Stimulated activated CD4-positive, alpha-beta T cell treated with anti-CD3 and anti-CD28 coated beads, Interleukin-1b, Interleukin-23, amount 100 ng/mL, for 48 hours (primary cell): ENCODE measurements at places on chromosomes 1 and 21.

DNA sequence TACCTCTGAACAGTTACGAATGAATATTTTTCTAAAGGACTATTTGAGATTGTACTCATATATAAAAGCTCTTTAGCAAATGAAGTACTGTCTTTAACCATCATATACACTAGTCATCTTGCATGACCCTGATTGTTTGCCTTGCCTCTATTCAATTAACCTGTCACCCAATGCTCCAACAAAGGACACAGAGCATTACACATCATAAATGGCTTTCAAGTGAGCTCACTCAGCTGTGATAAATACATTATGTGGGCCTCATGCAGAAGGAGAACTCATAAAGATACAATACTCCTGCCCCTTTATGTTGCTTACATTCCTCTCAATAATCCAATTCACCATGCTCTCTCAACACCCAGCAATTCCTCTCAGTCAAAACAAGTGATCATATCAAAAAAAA is 993.0 kb upstream of the PRMT6 start:
- no peak for DNase-seq

DNA sequence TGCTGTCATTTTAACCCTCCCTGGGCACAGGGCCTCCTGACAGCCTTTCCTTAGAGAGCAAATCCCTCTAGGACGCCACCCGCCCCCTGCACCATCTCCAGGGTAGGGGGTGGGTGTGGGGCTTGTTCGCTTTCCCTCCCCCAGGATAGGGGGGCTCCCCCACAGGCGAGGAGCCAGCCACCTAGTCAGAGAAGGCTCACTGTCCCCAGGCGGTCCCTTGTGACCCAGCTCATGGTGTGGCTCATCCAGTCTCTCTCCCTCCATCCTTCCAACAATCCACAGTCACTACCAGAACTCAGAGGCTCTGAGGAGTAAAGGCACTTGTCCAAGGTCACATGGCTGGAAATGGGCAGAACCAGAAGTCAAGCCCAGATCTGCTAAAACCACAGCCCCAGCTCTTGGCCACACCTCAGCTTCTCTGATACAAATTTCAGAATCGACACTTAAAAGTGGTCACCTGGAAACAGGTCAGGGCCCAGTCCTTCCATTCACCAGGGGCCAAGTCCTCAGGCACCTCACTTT is 89.8 kb downstream of the MRPL37 start:
- no peak for DNase-seq

GRCh38 chr1:108096089-108096488 is 104.1 kb downstream of the SLC25A24 start:
- DNase-seq, result no peak

- DNase-seq, result no peak
Observed at GRCh38 chr1:85027242-85027983, 20.9 kb downstream of the MCOLN3 start.
